ENCODE measurements at places on chromosomes 6 and 20.

DNA sequence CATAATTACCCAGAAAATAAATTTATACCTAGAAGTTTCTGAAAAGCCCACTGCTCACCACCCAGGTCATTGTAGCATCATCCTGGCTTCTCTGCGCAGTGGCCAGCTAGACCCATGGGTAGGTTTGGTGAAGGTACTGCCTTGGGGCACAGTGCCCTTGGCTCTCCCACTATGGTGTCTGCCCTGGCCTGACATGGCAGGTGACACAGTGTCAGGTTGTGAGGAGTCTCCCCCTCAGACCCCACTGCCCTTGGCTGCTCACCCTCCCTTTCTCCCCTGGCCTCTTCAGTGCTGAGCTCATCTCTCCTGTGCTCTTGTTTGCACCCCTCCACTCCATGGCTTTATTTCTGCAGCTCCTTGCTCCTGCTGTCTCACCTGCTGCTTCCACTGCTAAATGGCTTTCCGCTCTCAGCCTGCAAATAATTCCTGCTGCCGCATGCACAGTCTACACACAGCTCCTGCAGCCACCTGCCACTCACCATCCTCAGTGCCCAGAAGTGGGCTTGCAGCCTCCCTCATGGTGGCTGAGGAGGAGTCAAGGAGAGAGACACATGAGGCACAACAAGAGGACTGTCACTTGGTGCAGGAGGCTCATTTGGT is 313.4 kb upstream of the MOCS1 start:
- DNase-seq = no peak

DNA sequence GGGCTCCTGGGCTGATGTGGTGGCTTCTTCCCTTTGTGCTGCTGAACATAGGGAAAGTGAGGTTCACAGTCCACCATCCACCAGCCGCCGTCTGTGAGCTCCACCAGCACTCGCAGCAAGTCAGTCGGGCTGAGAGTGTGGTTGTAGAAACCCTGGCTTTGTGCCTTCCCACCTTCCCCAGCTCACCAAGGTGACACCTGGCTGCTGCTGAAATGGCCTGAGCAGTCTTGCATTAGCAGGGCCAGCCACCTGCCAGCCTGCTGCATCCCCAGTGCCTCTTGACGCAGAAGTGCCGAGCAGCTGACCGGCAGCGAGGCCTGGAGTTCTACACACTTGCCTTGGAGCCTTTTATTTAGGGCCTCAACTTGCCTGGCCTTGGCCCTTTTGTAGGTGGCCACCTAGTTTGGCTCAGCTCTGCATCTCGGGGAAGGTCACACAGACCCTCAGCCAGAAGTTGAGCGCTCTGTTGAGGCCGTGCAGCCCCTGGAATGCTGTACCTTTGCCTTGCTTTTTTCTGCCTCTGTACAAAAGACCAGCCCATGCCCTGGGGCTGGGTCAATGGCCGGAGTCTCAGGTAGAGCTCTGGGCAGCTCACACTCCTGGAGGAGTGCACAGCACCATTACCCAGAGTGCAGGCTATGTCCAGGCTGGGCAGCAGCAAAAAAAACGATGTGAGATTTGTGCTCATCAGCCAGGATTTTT is 76.5 kb downstream of the PTPN1 start:
- DNase-seq = no peak

- no peak for DNase-seq
Observed at GRCh38 chr6:63672582-63673129, 37.1 kb downstream of the PHF3 start.

GRCh38 chr20:18694071-18694470 is 106.2 kb downstream of the DTD1 start:
- no peak for DNase-seq

DNA sequence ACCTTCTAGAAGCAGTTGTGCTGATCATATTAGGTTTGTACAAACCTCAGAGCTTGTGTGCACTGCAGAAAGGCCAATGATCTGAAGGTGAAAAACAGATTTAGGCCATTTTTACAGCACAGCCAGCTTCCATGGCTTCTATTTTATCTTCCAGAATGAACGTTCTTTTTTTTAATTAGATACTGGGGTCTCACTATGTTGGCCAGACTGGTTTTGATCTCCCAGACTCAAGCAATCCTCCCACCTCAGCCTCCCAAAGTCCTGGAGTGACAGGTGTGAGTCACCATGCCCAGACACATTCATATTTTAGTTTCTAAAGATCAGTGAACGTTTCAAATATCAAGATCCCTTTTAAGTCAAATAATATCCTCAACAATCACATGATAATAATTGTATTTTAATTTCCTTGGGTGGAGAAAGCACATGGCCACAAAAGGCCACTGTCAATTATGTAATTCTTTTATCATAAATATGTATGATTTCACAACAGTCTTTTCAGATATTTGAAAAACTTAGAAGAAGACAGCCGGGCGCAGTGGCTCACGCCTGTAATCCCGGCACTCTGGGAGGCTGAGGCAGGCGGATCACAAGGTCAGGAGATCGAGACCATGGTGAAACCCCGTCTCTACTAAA is 326.7 kb upstream of the JARID2 start:
- DNase-seq = no peak

DNA sequence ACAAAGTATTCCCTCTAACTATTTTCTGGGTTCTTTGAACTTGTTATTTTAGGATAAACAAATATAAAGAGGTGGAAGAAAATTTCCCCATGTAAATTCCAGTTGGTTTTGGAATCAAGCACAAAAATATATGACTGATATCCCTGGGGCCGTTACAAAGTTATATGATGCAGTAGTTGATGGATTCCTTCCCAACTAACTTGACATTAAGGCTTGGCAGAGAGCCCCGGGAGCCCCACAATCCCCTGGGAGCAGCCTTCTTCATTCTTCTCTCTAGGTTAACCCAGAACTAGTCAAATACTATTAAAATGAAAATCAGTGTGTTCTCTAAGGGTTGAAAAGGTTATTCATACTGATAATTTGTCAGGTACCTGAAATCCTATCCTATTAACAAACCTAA is 508.9 kb upstream of the SOX4 start:
- DNase-seq = no peak

- DNase-seq = peak; percentile 8
Observed at GRCh38 chr6:46491628-46492547, 639 bp upstream of the RCAN2 start.

DNA sequence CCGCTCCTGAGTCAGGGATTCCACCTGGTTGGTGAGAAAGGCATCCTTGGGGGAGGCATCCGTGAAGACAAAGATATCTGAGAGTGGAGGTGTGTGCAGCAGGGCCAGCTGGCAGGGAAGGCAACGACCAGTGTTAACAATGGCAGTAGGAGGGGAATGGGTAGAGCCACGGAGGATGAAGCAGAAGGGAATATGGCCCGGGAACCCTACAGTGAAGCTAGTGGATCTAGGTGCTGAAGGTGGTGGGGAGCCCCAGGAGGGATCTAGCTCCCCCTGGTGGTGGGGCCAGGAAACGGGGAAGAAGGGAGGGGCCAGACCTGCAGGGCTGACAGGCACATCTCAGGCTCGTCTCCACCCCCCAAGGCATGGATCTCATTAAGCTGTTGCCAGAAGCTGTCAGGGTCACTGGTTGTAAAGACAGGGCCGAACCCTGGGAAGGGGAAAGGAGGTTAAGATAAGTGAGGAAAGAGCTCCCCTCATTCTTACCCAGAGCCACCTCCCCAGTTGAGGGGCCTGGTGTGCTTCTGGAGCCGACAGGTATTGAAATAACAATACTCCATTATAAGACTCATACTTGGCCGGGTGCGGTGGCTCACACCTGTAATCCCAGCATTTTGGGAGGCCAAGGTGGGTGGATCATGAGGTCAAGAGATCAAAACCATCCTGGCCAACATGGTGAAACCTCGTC is 7.3 kb downstream of the VWA7 start:
- peak; percentile 85 for DNase-seq

GRCh38 chr6:130624046-130624445 is 203.2 kb upstream of the SMLR1 start:
- DNase-seq = no peak
